ENCODE measurements at places on chromosomes 4 and X. TPM values are rescaled to one million over a fixed set of nuclear protein-coding genes. Genes with fewer than 3 reads are reported as not detected.

DNA sequence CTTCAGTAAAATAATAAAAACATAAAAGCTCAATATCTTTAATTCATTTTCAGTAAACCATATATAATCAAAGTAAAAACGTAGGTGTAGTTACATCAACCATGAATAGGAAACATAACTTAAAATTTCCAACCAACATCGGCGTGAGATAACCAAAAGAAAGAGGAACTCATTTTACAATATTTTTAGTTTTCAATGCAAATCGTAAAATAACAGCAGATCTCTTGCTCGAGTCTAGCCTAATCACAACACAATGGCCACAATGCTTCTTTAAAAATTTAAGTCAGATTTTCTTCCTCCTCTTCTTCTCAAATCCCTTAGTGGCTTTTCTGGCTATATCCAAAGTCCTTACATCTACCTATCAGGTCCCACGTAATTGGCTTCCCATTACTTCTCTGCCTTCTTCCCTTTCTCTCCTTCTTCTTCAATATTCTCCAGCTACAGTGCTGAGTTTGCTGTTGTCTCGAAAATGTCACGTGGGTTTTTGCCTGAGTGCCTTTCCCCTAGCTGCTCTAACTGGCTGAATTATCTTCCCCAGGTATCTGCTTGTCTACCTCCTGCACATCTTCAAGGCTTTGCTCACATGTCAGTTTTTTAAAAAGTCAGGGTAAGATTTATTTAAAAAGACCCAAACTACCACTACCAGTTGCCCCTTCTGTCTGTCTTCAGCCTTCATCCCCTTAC lies 90.9 kb upstream of the BANK1 start:
- no peak overlapping the region for H3K4me3 ChIP-seq
- no peaks in the 10 kb centered on the region for H3K27me3 ChIP-seq
- H3K36me3 ChIP-seq, result no peaks in the 10 kb centered on the region
- no peaks in the 10 kb centered on the region for H3K4me1 ChIP-seq

DNA sequence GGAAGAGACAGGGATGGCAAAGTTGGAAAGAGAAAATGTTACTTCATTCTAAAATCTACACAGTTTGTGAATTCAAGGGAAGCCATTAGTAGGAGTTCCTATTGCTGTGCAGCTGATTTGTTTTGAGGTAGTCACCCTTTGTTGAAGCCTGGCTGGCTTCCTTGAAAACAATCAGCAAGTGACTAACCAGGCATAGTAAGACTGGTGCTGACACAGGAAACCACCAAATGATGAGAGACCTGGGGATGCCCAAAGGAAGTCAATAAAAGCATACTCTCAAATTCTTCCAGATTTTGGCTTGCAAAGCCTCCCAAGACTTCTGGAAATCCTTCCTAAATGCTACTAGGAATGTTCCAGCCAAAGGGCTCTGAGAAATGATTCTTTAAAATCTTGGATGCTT lies 23.9 kb upstream of the PRDM8 start:
- no peaks in the 10 kb centered on the region for H3K4me1 ChIP-seq
- DNase-seq, result no peak
- no peak overlapping the region for H3K4me3 ChIP-seq
- no peaks in the 10 kb centered on the region for H3K36me3 ChIP-seq
- H3K27me3 ChIP-seq, result no peaks in the 10 kb centered on the region

DNA sequence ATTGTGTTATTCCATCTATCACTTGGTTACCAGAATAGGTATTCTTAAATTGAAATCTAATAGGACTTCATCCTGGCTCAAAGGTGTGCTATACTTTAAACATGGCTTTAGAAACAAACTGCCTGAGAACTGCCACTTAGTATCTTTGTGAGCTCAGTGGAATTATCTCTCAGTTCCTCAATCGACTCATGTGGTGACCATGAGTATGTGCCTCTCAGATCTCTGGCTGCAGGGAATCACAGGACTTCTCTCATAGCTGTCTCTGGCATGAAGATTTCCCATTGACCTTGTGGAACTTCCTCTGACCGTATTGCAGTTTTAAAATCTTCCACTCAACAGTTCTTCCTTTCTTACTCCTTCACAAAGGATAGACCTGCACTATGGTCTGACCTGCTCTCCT lies 681.9 kb upstream of the BOD1L1 start:
- H3K27ac ChIP-seq, result no peak overlapping the region
- H3K4me1 ChIP-seq, result no peaks in the 10 kb centered on the region
- H3K27me3 ChIP-seq, result no peaks in the 10 kb centered on the region
- H3K4me3 ChIP-seq, result no peak overlapping the region

DNA sequence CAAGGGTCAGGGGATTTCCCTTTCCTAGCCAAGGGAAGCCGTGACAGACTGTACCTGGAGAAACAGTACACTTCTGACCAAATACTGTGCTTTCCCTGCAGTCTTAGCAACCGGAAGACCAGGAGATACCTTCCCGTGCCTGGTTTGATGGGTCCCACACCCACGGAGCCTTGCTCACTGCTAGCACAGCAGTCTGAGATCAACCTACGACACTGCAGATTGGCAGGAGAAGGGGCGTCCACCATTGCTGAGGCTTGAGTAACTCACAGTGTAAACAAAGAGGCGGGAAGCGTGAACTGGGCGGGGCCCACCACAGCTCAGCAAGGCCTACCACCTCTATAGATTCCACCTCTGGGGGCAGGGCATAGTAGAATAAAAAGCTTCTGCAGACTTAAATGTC lies 48.7 kb upstream of the SRD5A3 start:
- no peak overlapping the region for H3K4me3 ChIP-seq
- no peaks in the 10 kb centered on the region for H3K4me1 ChIP-seq
- no peak for DNase-seq
- no peaks in the 10 kb centered on the region for H3K27me3 ChIP-seq

DNA sequence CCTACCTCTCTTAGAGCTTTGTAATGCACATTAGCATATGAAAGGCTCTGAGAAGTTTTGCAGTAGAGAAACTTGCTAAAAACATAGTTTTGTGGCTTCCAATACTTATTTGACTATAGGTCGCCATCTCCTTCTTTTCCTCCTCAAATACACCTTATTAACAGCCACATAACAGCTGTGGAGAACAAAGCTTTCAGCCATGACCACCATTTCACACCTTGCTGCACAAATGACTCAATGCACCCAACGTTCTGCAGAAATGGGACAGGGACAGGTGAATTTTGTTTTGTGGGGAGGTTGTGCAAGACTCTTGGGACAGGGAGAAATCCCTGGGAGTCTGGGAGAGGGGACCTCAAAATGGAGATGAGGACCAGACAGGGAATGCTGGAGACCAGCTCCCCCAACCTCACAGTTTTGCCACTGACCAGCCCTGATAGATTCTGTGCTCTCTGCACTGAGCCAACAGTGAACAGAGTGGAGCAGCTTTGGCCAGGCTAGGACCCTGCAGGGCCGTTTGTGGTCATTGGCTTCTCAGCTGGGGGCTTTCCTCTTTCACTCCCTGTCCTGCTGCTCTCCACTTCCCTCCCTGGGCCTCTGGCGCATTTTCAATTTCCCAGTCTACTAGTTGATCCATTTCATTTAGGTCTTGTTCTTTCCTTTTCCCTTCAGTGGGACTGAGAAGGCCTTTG lies 16.6 kb downstream of the FRMPD3 start:
- no peaks in the 10 kb centered on the region for H3K27me3 ChIP-seq
- H3K27ac ChIP-seq, result no peak overlapping the region
- H3K36me3 ChIP-seq, result no peaks in the 10 kb centered on the region
- H3K4me1 ChIP-seq, result no peaks in the 10 kb centered on the region
- H3K4me3 ChIP-seq, result no peak overlapping the region
- no peak for DNase-seq

DNA sequence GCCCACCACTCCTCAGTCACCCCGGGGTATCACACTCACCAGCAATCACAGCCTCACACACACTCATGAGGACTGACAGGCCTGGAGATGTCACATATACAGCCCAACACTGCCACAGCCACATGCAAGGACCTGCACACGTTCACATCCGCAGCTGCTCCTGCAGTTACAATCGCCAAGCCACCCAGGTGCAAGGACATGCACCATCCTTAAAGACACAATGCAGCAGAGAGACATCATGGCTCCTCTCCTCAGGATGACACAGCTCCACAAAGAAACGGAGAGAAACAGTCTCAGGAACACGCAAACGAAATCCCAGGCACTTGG lies 1.1 kb downstream of the PCSK1N start:
- H3K4me3 ChIP-seq, result no peak overlapping the region
- H3K4me1 ChIP-seq, result peaks cover 4% of the 10 kb centered on the region
- H3K27me3 ChIP-seq, result peaks cover 4% of the 10 kb centered on the region
- no peaks in the 10 kb centered on the region for H3K36me3 ChIP-seq

GRCh38 chr4:76989391-76990061 lies 40.0 kb downstream of the SEPTIN11 start:
- no peak for DNase-seq
- peaks cover 28% of the 10 kb centered on the region for H3K4me1 ChIP-seq
- H3K36me3 ChIP-seq, result no peaks in the 10 kb centered on the region
- H3K27me3 ChIP-seq, result no peaks in the 10 kb centered on the region

DNA sequence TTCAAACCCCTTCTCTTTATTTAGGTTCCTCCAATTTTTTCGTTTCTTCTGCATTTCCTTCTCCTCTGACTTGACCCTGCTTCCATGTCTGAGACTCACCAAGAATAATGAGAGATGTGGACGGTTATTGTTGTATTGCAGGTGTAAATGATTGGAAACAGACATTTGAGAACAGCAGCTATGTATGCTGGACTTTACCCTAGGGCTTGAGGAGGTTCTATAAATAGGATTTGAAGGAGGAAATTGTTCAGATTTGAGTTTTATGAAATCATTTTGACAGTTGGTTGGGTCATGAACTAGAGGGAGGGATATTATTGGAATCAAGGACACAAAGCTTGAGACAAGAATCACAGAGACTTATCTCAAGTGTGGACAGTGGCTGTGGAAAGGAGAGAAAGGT lies 614.6 kb upstream of the CPEB2 start:
- H3K27ac ChIP-seq, result no peak overlapping the region
- no peaks in the 10 kb centered on the region for H3K27me3 ChIP-seq
- no peak for DNase-seq

DNA sequence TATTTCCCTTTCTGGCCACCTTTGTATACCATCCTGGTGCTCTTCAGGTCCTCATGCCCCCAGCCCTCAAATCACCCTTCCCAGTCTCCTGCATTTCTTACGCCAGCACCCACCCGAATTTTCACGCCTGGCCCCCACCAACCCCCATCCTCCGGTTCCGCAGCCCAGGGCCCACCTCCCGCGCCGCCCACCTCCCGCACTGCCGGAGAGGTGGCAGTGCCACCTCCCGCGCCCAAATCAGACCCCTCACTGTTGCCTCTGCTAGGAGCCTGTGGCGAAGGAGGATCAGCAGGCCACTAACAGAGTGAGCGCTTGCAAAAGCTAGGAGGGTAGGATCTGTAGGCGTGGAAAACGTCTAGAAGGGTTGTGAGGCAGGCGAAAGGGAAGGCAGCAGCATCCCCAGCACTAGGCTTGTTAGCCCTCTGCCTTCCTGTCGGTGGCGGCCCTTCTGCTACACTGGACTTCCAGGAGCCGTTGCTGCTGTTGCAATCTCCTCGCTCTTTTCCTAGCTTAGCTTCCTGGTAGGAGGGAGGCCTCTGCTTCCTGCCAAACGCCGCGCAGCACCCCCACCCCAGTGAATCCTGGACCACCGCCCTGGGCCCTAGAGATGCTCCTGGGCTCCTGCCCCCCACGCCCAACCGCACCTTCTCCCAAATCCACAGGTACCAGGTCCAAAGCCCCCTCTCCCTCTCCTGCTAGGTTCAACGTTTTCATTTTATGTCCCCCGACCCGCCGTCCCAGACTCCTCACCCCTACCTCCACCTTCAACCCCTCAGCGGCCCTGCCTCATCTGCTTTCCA lies 51.0 kb downstream of the SPIN2B start:
- no peak overlapping the region for H3K4me3 ChIP-seq
- H3K36me3 ChIP-seq, result no peaks in the 10 kb centered on the region
- no peak for DNase-seq
- H3K4me1 ChIP-seq, result no peaks in the 10 kb centered on the region
- no peak overlapping the region for H3K27ac ChIP-seq

GRCh38 chr4:72770708-72771107 lies 201.7 kb upstream of the ADAMTS3 start:
- no peak overlapping the region for H3K27ac ChIP-seq
- H3K4me3 ChIP-seq, result no peak overlapping the region
- no peak for DNase-seq
- H3K4me1 ChIP-seq, result peaks cover 10% of the 10 kb centered on the region
- H3K27me3 ChIP-seq, result no peaks in the 10 kb centered on the region

- H3K27ac ChIP-seq, result no peak overlapping the region
- no peaks in the 10 kb centered on the region for H3K27me3 ChIP-seq
- no peaks in the 10 kb centered on the region for H3K36me3 ChIP-seq
Observed at GRCh38 chr4:180190382-180190781, 2052.8 kb upstream of the TENM3 start.

GRCh38 chr4:141543706-141544105 lies 92.7 kb upstream of the IL15 start:
- H3K36me3 ChIP-seq, result no peaks in the 10 kb centered on the region
- no peak overlapping the region for H3K4me3 ChIP-seq
- H3K4me1 ChIP-seq, result no peaks in the 10 kb centered on the region
- no peaks in the 10 kb centered on the region for H3K27me3 ChIP-seq

Gene SOX3
- not detected for total RNA-seq

Gene CTAG2
- not detected for total RNA-seq

Gene NUDT10
- total RNA-seq, result 4.8 TPM

Gene IL2
- not detected for total RNA-seq

Gene TEX13D
- 0.66 TPM for total RNA-seq

Data from esophagus muscularis mucosa (tissue), 4 donors.